Stimulated activated CD8-positive, alpha-beta memory T cell treated with anti-CD3 and anti-CD28 coated beads, Interleukin-4, amount 100 ng/mL, for 4 hours (primary cell): ENCODE measurements at places on chromosomes 6 and 20.

GRCh38 chr6:111668410-111668809 lies 62.7 kb upstream of the TRAF3IP2 start:
- no peak for DNase-seq

- no peak for DNase-seq
Observed at GRCh38 chr6:53939830-53940229, 145.0 kb downstream of the LRRC1 start.

DNA sequence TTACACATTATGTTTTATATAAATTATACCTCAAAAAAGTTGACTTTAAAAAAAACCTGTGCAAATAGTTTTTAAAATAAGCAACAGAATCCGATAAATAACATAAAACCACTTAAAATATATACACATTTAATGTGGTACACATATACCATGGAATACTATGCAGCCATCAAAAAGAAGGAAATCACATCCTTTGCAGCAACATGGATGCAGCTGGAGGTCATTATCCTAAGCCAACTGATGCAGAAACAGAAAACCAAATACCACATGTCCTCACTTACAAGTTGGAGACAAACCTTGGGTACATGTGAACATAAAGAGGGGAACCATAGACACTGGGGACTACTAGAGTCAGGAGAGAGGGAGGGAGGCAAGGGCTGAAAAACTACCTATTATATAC lies 4.0 kb upstream of the DEFB121 start:
- DNase-seq: no peak

GRCh38 chr6:42012501-42013133 lies 37.7 kb upstream of the TAF8 start:
- no peak for DNase-seq

GRCh38 chr20:1566701-1567100 lies 9.2 kb upstream of the SIRPD start:
- DNase-seq: no peak

- DNase-seq: no peak
Observed at GRCh38 chr6:15922510-15923250, 206.2 kb upstream of the MYLIP start.
